ENCODE measurements at places on chromosomes 7 and 10. TPM values are rescaled to one million over a fixed set of nuclear protein-coding genes. Genes with fewer than 3 reads are reported as not detected.

Gene ALOX5
- 14.3 TPM for total RNA-seq

Gene AMPH
- total RNA-seq, result 1.2 TPM

GRCh38 chr10:62911210-62911963 is 95.2 kb upstream of the EGR2 start:
- DNase-seq, result no peak

Gene MYO1G
- total RNA-seq, result 3.9 TPM

Measured in mucosa of descending colon (tissue), 3 donors.